Vagina (tissue), 2 donors: ENCODE measurements at places on chromosomes 1 and 21.

DNA sequence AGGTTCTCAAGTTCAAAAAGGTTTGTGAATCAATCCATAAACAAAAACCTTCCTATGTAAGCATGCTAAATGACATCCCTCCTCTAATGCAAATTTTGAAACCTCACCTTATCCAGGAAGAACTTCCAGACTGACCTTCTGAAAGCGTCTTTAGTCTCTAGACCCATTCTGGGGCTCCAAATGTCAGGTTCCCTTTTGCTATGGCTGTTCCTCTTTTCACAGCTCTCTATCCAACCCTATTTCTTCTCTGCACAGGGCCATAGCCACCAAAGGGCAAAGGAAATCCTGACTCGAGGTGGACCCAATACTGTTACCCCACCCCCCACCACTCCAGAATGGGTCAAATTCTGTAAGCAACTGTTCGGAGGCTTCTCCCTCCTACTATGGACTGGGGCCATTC is 3.4 kb downstream of the ATP1A4 start:
- no peak for DNase-seq

- DNase-seq: no peak
Observed at GRCh38 chr21:32316361-32317215, 17.9 kb downstream of the MRAP start.

DNA sequence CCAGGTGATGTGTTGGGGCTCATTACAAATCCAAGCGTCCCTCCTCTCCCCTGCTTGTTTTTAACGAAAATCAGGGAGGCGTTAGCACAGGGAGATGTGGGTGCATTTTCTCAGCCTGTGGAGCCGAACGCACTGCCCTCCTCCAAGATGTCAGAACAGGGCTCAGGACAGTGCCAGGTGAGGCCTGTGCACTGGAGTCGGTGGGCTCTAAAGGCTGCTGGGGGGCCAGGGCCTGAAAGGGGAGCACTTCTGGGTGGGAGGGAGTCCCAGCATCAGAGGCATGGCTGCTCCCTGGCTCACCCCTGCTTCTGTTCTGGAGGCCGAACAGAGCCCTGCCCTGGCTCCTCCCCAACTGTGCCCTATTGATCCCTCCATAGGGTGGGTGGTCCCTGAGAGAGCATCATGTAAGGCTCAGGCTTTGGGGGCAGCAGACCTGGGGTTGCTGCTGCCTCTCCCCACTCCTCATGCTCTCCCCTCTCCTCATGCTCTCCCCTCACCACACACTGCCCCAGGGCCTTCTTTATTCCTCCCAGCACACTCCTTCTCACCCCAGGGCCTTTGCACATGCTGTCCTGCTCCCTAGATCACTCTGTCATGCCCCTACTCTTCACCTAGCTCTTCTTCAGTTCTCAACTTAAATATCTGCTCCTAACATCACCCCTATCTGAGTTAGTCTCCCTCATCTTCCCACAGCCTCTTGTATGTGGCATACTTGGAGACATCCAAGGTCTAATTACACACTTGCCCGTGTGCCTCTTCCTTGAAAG is 725.2 kb downstream of the PTPRU start:
- no peak for DNase-seq

- DNase-seq: no peak
Observed at GRCh38 chr1:96515430-96515829, 206.2 kb upstream of the PTBP2 start.

- peak; percentile 87 for DNase-seq
Observed at GRCh38 chr1:16718908-16719533, 21.3 kb upstream of the RNU1-4 start.

DNA sequence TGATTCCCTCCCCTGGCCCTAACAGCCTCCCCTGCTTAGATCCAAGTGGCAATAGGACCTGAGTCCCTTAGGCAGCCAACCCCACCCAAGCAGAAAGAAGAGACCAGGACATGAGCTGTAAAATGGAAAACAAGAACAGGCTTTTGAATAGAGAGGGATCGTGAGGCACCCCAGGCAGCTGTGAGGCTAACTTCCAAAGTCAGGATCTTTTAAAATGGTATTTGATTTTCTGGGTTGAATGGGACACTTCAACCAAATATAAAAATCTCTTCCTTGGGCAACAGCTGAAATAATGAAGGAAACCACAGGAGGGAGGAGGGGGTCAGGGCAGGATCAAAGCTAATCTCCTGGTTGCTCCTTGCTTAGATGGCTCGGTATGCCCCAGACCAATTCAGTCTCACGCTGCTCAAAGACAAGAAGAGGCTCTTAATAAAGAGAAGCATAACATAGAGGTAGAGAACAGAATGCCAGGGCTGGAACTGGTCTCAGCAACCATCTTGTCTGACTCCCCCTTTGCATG is 28.6 kb upstream of the AVPR1B start:
- no peak for DNase-seq

- DNase-seq: no peak
Observed at GRCh38 chr1:228349701-228350171, 56.9 kb downstream of the TRIM11 start.

- no peak for DNase-seq
Observed at GRCh38 chr1:164834641-164835040, 275.7 kb downstream of the PBX1 start.

GRCh38 chr1:33607444-33608005 is 135.1 kb downstream of the ZSCAN20 start:
- no peak for DNase-seq

DNA sequence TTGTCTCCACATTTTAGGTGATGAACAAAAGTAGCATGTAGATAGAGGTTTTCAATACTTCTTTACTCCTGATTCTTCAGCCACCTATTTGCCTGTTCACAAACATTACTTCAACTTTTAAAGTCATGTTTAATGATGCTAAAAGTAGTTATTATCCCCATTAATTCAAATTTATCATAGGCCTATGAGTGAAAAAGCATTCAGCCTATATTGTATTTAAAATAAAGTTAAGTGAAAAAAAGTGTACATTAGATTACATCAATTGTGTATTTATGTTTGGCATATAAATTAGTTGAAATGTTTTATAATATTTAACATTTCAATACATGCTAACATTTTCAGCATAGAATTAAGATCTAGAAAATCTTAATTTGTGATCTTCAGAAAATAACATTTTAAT is 10.5 kb downstream of the CDKN2C start:
- DNase-seq: no peak

DNA sequence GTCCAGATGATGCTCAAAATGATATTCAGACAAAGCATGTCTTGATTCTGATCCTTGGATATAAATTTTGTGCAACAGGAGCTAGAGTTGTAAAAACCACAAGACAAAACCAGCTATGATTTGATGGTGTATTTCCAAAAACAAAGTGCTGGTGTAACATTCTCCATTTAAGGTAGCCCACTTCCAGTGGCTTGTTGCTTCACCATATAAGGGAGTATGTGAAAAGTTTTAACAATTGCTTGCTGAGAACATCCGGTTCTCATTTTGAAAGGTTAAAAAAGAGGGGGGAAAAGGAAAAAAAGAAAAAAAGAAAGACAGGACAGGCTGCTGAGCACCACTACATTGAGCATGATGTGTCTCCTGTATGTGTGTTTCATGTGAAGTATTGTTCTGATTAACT is 123.6 kb downstream of the MACF1 start:
- DNase-seq: no peak
